ENCODE measurements at places on chromosomes 4 and X. TPM values are rescaled to one million over a fixed set of nuclear protein-coding genes. Genes with fewer than 3 reads are reported as not detected.
A peak's percentile ranks its signal among the peaks of the same experiment; 100 is the strongest.

CDKN2AIP gene
- 20.6 TPM for total RNA-seq

- DNase-seq = peak; percentile 79
Observed at GRCh38 chr4:40924096-40924792, 174.5 kb downstream of the NSUN7 start.

DNA sequence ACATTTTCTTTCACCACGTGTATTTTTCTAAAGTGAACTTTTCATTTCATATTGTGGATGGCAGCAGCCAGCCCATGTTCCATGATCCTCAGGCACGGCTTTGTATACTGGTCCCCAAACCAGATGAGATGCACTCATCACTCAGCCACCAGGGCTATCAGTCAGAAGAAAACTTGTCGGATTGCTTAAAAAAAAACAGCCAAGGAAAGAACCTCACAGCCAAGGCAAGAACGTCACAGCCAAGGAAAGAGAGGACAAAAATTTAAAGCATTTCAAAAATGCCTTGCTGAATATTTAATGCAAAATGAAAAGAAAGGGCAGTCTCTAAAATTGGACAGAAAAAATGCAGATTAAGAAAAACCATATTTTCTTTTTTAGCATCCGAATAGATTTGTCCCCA, 333.3 kb downstream of the PDGFC start:
- DNase-seq = peak; percentile 31

GRCh38 chrX:39950018-39950688, 147.6 kb downstream of the BCOR start:
- DNase-seq = no peak

GRCh38 chrX:12814420-12814819, 23.2 kb downstream of the PRPS2 start:
- DNase-seq = peak; percentile 52

DNA sequence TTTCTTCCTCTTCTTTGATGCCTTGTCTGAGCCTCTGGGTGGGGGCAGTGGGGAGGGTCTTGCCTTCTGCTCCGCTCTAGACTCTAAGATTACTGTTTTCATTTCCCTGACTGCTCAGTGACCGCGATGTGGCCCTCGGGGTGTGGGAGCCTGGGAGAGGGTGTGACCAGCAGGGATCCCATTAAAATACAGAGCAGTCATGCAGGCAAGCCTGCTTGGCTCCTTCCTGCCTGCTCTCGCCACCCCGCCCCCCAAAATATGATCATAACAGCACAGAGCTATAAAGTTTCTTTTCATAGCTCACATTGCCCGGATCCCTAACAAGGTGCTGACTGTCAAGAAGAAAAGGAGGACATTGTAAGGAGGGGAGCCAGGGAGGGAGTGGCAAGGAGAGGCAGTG, 332.9 kb downstream of the RAB28 start:
- peak; percentile 4 for DNase-seq

DNA sequence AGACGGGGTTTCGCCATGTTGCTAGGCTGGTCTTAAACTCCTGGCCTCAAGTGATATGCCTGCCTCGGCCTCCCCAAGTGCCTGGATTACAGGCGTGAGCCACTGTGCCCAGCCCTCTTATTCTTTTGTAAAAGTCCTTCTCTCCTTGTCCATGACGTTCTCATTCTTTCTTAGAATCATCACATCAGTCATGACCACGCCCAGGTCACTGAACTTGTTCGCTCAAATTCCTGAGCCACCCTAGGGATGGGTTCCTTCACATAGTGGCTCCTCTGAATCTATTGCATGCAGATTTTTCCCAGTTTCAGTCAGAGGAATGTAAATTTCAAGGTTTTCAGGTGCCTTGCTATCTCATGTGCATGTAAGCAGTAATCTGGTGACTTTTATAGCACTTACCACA, 15.7 kb downstream of the JADE1 start:
- no peak for DNase-seq

- DNase-seq = no peak
Observed at GRCh38 chrX:106178826-106179225, 10.7 kb downstream of the PWWP3B start.

DNA sequence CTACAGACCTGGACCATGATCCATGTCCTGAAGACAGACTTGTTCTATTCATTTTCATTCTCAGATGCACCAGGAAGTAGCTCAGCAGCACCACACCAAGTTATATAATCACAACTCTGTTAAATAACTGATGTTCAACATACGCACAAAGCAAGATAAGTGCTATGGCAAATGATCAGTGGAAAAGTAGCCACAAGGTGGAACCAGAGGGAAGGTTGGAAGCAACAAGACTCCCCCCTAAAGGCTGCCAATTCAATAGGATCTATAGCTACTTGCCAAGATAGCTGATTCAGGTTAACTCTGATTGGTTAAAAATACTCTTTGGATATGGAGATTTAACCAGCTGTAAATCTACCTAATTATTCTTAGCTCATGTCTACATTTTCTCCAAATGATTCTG, 23.7 kb upstream of the FAM47B start:
- peak; percentile 82 for DNase-seq

- DNase-seq = no peak
Observed at GRCh38 chr4:3461515-3462291, 1.4 kb upstream of the DOK7 start.

DNA sequence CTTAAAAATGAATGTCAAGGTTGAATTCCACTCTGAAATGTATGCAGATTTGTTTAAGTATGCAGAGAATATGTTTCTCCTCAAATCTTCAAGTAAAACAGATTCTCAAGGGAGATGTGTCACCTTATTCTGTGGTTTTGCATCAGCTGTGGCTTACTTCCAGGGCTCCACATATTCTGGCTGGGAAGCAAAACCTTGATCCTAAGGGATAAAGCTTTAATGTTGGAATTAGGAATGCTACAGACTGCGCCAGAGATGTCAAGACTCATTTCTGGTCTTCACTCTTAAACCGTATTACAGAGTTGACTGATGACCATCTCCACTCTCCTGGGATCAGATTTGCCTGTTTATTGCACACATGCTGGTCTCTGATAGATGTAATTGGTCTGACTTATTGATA, 143.9 kb upstream of the DIPK2B start:
- DNase-seq = no peak

DNA sequence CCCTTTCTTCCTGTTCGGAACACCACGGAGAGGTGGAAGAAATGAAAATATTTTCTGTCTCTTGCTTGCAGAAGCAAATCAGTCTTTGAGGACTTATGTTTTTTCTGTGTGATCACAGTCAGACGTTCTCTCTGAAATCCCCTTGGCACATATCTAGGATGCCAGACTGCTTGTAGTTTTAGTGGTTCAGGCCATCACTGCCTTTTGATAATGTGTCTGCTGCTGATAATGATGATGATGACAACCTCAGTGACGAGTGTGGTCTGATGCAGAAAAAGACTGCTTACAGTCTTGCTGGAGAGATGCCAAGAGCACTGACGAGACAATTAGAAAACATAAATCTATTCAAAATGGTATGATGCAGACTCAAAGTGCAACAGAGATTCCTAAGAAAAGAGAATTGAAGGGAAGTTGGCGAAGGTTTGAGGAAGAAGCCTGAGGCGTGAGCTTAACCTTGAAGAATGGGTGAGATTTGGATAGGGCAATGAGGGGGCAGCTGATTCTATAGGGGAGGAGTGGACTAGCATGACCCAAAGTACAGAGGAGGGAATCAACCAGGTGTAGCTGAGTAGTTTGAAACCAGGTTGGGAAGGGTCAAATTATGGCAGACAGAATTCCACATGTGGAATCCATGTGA, 7.9 kb downstream of the RAB33A start:
- DNase-seq = peak; percentile 31

DNA sequence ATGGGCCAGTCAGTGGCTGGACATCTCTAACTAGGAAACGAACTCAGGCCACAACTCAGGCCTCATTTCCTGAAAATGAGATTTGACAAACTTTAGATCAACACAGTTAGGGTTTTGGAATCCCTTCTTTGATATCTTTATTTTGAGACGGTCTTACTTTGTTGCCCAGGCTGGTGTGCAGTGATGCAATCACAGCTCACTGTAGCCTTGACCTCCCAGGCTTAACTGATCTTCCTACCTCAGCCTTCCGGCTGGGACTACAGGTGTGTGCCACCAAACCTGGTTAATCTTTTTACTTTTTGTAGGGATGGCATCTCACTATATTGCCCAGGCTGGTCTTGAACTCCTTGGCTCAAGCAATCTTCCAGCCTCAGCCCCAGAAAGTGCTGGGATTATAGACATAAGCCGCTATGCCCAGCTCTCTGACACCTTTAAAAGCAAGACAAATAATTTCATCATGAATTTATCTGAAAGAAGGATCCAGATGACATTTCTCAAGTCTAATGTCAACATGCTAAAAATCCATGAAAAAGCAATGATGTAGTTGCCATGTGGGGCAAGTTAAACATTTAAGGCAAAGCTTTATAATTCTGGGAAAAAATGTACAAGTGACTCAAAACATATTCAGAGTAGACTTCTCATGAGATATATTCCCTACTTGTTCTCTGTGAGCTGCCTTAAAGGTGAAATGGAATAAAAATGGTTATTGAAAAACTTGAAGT, 89.1 kb upstream of the CBR4 start:
- DNase-seq = no peak

- DNase-seq = no peak
Observed at GRCh38 chrX:153464116-153464515, 6.3 kb downstream of the HAUS7 start.

DNA sequence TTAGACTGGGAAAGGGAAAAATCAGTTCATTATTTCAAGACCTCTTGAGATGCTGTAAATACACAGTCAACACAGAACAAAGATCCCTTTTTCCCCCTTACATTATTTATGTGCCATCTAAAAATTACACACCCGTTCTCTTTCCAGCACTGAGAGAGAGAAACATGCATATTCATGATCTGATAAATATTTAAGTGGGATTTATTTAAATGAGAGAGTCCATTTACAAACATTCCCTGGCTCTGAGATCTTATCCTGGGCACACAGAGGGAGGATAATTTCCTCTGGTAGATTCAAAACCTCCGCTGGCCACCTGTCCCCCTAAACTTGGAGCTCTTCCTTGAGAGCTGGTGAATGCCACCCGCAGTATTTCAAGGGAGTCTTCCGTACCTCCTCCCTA, 88.6 kb downstream of the GRIA3 start:
- no peak for DNase-seq

GRCh38 chr4:149997881-149998421, 80.3 kb upstream of the DCLK2 start:
- no peak for DNase-seq

SPIN2A gene
- total RNA-seq = 3.7 TPM

DNA sequence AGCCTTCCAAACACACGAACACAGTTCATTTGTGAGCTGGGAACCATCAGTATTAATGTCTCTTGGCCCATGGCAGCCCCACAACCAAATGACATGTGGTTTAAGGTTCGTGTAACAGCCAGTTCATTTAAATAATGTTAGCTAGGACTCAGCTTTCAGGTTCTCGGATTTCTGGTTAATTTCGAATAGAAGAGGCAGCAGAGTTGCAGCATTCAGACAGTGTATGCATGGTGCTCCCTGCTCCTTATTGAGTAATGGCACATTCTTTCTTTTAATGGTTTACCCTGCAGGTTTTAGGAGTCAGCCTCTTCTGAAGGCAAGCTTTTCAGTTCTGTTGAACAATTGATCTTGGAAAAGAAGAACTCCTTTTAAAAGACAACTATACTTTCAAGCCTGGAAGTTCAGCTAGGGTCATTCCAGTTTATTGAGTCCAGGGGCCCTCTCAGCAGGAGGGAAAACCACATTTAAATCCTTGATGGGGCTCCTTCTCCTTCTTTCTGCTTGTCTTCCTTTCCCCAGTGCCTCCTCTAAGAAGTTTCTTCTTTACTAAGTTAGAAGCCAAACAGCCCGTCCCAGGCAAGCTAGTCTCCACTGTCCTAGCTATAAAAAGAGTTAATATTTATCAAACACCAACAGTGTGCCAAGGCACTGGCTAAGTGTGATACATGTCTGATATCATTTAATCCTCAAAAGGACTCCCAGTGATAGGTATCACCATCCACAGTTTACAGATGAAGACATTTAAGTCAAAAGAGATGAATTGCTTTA, 5.0 kb upstream of the RNF175 start:
- no peak for DNase-seq

SPATA4 gene
- total RNA-seq = not detected

DNA sequence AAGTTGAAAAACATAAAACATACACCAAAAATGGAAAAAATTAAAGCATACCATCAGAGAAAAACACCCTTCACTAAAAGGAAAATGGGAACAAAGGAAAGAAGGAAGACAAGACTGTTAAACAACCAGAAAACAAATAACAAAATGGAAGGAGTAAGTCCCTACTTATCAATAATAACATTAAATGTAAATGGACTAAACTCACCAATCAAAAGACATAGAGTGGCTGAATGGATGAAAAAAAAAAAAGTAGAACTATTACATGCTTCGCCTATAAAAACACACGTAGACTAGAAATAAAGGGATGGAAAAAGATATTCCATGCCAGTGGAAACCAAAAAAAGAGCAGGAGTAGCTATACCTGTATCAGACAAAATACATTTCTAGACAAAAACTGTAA, 19.4 kb upstream of the TMSB15A start:
- no peak for DNase-seq

GRCh38 chrX:121245763-121246162, 198.4 kb downstream of the GLUD2 start:
- DNase-seq = no peak

DNA sequence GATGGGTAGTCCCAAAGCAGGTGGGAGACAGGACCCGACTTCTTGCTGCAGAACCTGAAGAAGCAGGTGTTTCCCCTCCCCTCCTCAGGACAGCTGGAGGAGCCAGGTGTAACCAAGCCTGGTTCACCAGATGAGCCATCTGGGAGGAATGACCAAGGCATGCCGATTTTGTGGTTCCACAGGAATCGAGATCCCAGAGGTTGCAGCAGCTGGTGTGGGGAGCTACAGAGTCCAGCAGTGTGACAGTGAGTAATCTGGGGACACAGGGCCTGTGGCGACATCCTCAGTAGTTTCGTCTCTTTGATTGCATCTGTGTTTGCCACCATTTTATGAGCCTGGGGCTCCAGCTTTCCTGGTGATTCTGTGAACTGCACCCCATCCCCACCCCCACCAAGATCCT, 2.6 kb upstream of the NDP start:
- DNase-seq = no peak

DNA sequence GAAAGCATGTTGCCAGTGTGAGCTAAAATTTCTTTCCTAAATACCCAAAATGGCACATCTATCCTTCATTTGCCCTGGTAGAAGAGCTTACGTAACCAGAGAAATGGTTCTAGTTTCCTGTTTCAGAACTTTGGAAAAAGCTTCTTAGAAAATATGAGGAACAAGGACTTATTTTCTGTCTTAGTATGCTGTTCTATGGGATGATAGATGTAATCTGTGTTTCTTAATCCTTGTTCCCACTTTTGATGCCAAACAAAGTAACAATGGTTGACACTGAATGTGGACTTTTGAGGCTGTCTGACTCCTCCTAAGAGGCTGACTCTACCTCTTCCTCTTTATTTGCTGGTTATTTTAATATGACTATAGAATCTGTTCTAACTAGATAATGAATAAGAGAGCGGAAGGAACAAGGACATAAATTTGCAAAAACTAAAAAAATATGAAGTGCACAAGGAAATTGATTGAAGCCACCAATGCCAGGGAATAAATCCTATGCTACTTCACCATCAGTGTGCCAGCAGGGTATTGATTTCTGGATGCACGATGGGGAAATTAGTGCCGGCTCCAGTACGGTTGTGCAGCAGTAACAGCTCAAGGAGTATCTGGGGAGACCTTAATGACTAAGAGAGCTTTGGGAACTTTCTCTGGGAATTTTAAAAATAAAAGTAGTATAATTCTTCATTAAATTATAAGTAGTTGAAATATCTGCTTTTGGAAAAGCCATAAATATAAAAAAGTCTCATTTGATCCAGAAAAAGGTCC, 39.4 kb upstream of the TET2 start:
- DNase-seq = no peak

PAGE5 gene
- total RNA-seq = not detected

ARX gene
- 32.0 TPM for total RNA-seq

- no peak for DNase-seq
Observed at GRCh38 chr4:108570993-108571569, 49.3 kb upstream of the RPL34 start.

SLC6A8 gene
- total RNA-seq = 41.4 TPM

Measured in A673 (cell line).